ENCODE measurements at places on chromosomes 11 and 22.

GRCh38 chr11:526192-526591 is 9.2 kb downstream of the HRAS start:
- DNase-seq, result no peak

DNA sequence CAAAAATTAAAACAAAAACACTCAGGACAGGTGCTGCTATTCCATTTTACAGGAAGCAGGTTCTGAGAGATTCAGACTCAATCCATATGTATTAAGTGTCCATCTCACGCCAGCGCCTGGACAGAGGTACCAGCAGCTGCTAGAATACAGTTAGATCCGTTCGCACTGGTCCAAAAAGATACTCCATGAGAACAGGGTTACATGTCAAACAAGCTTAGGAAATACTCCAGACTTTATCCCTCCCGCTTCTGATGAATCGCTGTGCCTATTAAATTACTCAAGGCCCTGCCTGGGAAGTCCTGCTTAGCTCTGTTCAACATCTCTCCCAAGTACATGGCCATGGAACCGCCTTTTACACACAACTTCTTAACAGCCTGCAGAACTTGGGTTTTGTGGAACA is 50.2 kb upstream of the SLC35C1 start:
- no peak for DNase-seq

DNA sequence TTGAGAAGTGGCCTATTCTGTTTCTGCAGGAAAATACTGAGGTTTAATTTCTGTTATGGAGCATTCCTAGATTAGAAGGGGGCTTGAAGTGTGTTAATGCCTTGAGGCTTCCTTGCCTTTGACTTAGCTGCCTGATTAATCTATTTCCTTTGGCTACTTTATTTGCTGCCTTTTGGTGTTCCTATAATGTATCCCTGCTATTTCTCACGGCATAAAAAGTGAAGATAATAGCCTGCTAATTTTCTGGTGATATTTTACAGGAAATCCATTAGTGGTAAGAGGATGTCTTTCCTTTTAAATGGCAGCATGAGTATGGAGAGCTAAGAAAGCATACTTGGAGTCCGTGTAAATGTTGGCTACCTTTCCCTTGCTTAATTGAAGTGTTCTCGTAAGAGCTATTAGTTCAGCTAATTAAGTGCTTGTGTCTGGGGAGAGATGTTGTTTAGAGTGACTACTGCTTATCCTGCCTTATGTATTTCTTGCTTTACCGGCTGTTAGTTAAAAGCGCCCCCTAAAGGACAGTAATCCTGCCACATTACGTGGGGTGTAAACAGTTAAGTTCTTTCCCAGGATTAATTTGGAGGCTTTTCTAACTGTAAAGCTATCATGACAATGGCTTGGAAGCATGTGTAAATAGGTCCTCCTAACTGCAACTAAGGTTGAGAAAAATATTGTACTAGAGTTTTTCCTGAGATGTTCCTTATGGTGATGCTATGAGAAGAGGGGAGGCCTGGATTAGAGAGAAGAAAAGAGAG is 45.6 kb downstream of the ZNF280B start:
- DNase-seq, result no peak

DNA sequence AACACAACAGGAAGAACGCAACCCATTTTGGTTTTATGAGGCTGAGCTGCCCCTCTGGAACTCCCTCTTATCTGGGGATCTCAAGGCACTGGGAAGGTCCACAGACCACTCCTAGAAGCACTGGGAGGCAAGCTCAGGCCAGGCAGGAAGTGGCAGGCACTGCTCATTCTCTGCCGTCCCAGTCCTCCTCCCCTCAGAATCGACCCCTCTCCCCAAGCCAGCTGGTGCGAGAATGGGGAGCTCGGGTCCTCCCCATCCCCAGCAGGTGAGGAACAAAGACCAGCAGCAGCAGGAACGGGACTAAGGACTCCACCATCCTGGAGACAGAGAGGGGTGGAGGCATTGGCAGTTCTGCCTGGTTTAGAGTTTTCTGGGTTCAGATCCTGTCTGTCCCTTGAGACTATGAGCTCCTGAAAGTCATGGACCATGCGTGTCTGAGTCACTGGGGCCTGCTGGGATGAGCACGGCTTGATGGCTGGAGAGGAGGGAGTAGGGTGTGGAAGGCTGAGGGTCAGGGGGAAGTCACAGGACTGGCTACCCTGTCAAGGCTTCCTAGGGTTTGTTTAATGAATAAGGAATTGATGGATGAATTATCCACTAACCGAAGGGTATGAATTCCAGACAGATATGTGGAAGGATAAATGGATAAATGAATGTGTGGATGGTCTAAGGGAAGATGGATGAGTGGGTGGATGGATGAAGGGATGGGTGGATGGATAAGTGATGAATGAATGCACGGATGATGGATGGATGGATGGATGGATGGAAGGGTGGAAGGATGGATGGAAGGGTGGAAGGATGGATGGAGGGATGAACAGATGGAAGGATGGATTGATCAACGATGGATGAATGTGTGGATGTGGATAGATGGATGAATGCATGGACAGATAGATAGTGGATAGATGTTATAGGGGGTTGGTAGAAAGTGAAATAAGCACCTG is 6.4 kb downstream of the MYEOV start:
- no peak for DNase-seq

DNA sequence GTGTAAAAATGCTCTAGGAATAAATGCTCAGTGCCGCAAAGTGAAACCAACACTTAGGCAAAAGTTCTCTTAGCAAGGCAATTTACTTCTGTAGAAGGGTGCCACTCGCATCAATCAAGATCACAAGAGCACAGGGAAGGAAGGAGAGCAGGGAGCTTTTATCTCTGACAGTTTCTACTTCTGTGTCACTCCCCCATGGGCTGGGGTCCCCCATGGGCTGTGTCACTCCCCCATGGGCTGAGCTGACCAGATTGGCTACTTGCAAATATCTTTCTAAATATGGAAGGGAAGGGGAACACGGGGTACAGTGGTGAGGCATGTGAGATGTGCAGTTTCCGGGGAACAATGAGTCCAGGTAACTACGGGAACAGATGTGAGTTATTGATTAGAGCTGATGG is 397 bp downstream of the OR52N2 start:
- no peak for DNase-seq

DNA sequence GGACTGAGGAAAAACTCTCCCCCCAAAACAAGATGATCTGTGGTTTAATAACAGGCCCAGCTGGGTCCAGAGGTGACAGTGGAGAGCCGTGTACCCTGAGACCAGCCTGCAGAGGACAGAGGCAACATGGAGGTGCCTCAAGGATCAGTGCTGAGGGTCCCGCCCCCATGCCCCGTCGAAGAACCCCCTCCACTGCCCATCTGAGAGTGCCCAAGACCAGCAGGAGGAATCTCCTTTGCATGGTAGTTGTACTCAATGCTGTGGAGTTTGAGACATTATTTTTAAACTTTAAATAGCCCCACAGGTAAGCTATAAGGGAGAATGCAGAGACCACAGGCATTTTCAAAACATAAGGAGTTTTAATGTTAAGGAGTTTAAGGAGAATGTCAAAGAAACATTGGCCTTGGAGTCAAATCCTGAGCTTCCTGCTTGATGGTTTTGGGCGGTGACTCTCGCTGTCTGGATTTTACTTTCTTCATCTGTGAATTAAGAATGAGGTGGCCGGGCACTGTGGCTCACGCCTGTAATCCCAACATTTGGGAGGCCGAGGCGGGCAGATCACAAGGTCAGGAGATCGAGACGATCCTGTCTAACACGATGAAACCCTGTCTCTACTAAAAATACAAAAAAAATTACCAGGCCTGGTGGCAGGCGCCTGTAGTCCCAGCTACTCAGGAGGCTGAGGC is 6.8 kb downstream of the APOL1 start:
- DNase-seq, result no peak

DNA sequence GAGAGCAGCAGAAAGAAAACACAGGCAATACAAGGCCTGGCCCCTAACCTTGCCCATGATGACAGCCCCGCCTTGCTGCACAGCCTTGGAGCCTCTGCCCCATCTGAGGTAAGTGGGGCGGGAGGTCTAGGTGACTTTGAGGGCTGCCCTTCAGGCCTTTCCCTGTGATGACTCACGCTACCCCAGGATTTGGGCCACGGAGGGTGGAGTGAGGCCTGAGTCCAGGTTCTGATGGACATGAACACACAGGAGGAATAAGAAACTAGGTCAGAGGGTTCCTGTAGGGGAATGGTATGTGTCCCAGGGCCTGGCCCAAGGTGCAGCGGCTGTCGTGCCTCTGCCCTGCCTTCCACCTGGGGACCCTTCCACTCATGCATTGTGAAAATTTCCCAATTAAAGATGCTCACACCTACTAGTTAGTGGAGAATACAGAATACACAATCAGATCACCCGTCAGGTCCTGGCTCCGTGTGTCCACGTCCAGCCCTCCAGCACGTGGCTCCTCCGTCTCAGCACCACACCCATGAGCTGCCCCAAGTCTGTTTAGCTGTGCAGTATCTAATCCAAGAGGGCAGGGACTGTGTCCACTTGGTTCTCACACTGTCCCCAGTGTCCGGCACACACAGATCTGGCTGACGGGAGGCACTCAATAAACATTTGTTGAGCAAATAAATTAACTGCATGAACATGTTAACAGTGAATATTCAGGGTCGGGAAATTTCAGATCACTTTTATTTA is 111.0 kb downstream of the CHST1 start:
- no peak for DNase-seq

- DNase-seq, result no peak
Measured at GRCh38 chr11:130881475-130882137, 34.7 kb downstream of the SNX19 start.

- DNase-seq, result no peak
Measured at GRCh38 chr11:127233998-127234397, 233.4 kb upstream of the KIRREL3 start.

DNA sequence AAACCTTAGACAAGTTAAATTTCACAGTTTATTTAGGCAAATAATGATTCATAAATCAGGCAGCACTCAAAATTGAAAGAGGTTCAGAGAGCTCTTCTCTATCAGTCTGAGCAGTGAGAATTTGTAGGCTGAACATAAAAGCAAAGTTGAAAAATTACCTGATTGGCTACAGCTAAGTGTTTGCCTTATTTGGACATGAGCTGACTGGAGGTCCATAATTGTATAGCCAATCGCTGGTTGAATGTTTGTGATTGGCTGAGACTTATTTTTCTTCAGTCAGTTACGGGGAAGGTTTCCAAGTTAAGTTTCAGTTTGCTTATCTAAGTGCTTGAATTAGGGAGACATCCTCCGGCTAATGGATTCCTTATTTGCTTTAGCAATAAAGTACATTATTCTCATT is 527.5 kb downstream of the CNTN5 start:
- DNase-seq, result no peak

GRCh38 chr11:72652873-72653630 is 21.2 kb downstream of the PDE2A start:
- DNase-seq, result no peak

- no peak for DNase-seq
Measured at GRCh38 chr22:20526628-20527355, 19.4 kb downstream of the MED15 start.

GRCh38 chr11:33086017-33086416 is 46.6 kb downstream of the TCP11L1 start:
- DNase-seq, result no peak

- DNase-seq, result no peak
Measured at GRCh38 chr22:50076646-50077535, 8.3 kb downstream of the MLC1 start.
